ENCODE measurements at places on chromosomes 11 and 22.

GRCh38 chr11:30244265-30244664, 13.5 kb downstream of the FSHB start:
- DNase-seq = peak; percentile 29

DNA sequence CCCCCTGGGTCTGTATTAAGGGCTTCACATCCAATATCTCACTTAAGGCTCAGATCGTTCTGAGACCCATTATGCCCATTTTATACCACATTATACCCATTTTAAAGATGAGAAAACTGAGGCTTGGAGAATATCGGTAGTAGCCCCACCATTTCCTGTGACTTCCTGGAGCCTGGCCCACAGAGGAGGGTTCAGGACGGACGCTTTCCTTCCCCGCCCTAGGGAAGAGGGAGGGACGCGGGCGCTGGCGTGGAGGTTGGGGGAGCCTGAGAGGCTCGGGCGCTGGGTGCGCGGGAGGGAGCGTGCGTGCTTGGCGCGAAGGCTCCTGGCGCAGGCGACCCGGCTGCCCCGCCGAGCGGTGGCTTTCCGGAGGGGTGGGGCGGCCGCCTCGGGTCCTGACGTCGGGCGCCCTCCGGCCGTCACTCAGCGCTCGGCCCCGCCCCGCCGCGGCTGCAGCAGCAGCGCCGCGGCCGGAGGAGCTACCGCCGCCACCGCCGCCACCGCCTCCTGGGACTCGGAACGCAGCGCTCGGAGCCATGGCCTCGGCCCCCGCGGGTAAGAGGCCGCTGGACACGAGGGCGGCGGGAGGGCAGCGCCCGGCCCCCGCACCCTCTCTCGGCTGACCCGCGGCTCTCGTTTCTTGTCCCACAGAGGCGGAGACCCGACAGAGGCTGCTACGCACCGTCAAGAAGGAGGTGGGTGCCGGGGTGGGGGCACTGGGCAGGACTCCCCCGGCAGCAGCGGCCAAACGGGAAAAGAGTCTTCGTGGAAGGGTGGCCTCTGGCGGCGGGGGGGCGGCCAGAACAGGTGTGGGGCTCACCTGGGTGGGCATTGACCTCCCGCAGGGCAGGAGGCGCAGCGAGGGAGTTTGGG, at the start of gene SGSM1:
TSS of gene SGSM1 (plus strand) at position 422 of the 873 bp plus-strand sequence. CDS start at position 537, 115 bp downstream.
- DNase-seq = peak; percentile 59

- DNase-seq = no peak
Observed at GRCh38 chr22:30881361-30882183, 87.0 kb downstream of the MORC2 start.

DNA sequence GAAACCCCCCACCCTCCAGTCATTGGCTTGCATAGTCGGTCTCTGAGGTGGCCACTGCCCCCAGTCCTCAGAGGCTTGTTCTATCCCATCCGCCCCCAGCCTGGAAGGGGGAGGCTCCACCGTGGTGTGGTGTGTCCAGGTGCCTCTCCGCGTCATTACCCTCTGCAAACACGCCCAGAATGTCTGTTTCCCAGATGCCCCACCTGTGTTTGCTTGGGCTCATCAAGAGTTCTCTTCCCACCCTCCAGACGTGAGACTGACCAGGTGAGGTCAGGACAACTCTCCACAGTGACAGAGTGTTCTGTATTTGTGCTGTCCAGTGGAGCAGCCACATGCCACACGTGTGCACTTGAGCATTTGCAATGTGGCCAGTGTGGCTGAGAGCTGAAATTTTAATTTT, 24.9 kb downstream of the LRRC10B start:
- DNase-seq = no peak

DNA sequence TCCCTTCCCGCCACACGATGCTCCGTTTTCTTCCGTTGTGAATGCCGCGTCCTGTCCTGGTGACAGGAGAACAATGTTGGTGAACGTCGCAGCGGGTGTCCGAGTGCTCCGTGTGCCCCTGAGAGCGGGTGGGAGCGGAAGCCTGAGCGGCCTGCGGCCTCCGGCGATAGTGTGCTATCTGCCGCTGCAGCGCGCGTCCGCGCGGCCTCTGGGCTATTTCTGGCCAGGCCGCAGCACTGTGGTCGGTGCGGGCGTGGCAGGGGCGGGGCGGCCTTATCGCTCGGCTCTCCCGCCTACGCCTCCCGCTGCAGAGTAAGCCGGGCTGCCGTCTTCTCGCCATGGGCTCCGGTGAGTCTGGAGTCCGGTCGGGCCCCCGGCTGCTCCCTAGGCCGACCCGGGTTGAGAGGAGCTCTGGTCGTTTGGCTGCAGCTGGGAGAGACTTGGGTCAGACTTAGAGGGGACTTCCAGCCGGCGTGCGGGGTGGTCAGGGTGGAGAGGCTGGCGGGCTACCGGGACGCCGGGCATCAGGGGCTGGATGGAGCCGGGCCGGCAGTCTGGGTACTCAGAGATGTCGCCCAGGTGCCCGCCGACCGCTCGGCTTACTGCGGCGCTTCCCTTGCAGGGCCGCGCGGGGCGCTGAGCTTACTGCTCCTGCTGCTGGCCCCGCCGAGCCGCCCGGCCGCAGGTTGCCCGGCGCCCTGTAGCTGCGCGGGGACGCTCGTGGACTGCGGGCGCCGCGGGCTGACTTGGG, at the start of gene GP1BB:
TSS of gene GP1BB (plus strand) at position 308 of the 751 bp plus-strand sequence. CDS start at position 339, 31 bp downstream.
- DNase-seq = no peak

- DNase-seq = no peak
Observed at GRCh38 chr11:28117712-28118111, 9.5 kb downstream of the METTL15 start.

GRCh38 chr11:87425391-87425790, 387.7 kb downstream of the TMEM135 start:
- no peak for DNase-seq

DNA sequence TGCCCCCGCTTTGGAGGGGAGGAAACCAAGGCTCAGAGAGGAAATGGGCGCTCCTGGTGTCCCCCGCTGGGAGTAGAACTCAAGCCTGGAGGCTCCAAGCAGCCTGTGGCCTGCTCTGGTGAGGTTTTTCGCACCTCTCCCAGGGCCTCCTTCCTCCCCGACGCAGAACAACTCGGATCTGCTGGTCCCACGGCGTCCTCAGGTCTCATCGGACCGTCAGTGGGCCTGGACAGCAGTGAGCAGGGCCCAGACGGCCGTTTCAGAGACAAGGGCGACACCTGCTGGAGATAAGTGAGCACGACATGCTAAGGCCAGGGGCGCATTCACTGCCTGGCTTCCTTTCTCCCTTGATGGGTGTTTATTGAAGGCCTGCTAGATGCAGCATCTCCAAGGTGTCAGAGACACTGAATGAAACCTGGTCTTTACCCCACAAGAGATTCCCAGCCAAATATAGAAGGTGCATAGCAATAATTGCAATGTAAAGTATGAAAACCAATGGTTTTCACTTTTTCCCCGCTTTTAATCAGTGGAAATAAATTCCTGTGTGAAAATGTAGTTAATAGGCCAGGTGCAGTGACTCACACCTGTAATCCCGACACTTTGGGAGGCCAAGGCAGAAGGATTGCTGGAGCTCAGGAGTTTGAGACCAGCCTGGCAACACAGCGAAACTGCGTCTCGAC, 26.9 kb upstream of the CD82 start:
- DNase-seq = peak; percentile 52

DNA sequence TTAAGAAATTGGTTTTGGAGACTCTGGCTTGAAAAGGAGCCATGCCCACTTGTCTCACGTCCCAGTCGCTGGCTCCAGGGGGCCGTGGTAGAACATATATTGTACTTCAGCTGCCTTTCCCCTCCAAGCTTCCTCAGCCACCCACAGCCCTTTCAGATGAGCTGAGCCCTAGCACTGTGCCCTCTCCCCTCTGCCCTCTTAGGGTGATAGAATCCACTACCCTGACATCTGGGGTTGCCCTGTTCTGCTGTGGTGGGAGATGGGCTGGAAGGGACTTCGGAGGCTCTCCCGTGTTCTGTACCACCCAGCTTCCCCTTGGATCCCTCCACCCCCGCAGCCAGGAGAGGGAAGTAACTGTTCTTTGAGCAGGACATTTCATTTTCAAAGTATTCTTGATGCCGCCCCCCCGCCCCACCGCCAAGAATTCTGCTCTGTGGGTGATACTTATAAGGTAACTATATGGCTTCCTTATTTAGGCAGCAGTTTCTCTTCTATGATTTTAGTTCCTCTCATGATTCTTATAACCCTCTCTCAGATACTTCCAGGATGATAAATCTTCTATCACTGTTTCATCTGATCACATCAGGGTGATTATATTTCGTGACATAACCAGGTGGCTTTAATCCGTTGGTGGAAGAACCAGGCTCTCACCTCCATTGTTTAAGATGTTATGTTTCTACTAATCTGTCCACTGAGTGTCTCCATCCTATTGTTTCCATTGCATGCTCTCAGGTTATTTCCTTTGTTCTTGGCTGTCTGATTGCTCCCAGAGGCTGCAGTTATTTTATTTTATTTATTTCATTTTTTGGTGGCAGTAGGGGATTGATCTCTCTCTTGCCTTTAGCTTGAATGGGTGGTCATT, 24.1 kb downstream of the ZBTB16 start:
- no peak for DNase-seq

Measured in HCT116 (cell line).